GM12878 (cell line): ENCODE measurements at places on chromosomes 3 and 15.

- DNase-seq: no peak
Measured at GRCh38 chr3:66816090-66816761, 181.9 kb upstream of the KBTBD8 start.

DNA sequence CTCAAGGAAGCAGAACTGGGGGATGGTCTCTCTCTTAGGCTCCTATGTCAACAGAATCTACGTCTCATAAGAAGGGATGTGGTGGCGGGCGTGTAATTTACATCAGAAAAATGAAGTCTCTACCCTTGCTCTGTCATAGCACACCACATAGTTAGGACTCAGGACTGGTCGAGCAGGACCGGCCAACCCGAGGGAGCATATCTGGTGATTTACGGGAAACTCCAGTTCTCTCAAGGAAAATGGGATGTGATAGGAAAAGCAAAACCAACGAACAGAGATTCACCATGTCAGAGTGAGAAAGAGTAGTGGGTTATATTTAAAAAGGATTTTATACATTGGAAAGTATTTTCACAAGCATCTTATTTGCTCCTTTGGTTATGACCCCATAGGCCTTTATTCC is 54.7 kb downstream of the IGF2BP2 start:
- DNase-seq: no peak

GRCh38 chr3:25872200-25872877 is 82.4 kb downstream of the OXSM start:
- DNase-seq: no peak

- DNase-seq: no peak
Measured at GRCh38 chr15:78007964-78008886, 69.3 kb downstream of the TBC1D2B start.

GRCh38 chr3:24830230-24831152 is 335.8 kb upstream of the THRB start:
- no peak for DNase-seq

- DNase-seq: no peak
Measured at GRCh38 chr15:72223278-72223677, 7.7 kb downstream of the PKM start.

- DNase-seq: no peak
Measured at GRCh38 chr3:114659109-114660061, 365.6 kb downstream of the TIGIT start.

GRCh38 chr15:85707519-85708338 is 87.0 kb downstream of the KLHL25 start:
- DNase-seq: no peak

DNA sequence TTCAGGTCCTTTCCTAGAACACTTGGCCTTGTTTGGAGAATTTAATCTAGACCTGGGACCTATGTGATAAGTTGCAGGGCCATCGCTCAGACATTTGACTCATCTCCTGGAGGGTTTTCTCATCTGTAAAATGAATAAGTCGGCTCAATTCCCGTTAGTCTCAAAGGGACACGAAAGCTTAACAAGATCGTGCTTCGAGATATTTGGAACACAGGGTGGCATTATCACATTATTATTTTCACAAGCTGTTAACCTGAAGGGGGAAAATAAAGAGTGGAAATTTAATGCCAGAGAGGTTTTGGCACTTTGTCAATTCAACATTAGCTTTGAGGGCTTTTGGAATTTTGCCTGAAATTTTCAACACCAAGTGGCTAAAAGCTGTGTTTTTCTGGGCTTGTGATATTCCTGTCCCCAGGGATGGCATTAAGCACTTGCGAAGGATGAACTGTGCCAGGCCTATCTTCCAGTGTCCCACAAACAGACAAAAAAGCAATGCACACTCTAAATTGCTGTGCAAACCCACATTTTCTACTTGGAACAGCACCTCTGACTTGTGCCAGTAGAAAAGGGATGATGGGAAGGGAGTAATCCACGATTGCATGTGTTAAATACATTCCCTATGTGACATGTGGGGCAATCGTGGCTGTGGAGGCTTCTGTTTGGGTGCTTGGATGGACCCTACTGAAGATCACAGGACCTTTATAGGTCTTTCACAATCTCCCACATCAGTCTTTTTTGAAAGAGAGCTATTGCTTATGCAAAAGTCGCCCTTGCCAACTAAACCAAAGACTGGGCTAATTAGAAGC is 478.7 kb downstream of the MFSD1 start:
- DNase-seq: no peak

GRCh38 chr3:14288177-14288788 is 109.7 kb downstream of the LSM3 start:
- DNase-seq: no peak

- DNase-seq: no peak
Measured at GRCh38 chr3:25150199-25150598, 277.9 kb upstream of the RARB start.

GRCh38 chr15:62641825-62642224 is 400.7 kb upstream of the TPM1 start:
- DNase-seq: no peak

DNA sequence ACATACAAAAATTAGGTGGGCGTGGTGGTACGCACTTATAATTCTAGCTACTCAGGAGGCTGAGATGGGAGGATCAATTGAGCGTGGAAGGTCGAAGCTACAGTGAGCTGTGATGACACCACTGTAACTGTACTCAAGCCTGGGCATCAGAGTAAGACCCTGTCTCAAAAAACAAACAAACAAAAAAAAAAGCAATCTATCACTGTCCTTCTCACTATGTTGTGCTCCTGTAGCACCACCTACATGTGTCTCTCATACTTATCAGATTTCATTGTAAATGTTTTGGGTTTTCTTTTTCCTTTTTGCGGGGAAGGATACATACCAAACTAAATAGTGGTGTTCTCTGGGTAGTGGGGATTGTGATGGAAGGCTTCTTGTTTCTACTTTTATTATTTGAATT is 14.8 kb downstream of the FANCD2 start:
- DNase-seq: no peak

GRCh38 chr3:187369089-187369447 is 883 bp downstream of the RTP4 start:
- no peak for DNase-seq

DNA sequence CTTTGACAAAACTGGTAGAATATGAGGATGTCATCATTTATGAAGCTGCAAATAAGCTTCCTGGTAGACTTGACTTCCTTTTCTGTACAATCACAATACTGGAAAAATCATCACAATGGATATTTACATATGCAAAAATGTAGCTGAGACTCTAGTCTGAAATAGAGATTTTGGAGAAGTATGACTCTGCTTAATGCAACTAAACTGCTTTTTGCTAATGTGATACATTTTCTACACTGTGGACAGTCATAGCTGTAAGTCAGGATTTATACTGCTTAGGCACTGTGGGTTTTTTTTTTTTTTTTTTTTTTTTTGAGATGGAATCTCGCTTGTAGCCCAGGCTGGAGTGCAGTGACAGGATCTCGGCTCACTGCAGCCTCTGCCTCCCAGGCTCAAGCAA is 34.5 kb upstream of the ST3GAL6 start:
- no peak for DNase-seq

DNA sequence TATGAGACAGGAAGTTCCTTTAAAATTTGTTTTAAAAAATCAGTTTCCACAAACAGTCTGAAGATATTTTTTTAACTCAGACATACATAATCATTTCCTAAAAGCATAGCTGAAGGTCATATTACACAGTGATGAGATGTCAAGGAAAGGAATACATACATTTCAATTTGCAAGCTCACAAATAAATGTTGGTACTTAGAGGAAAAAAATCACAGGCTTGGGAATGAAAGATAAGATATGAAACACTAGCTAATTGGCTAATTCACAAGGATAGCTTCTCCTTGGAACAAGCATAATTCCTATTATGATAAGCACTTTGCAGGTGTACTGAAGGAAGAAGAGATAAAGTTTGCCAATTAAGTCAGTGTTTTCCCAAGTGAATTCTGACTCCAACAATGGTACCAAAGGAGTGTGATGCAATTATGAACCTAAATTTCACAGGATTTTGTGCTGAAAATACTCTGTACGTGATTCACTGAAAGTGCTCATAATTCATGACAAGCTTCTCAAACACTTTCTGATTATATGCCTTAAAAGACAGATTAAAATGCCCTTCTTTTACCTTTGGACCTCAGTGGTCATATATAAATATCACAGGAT is 112.4 kb downstream of the FRMD5 start:
- DNase-seq: no peak

GRCh38 chr3:37310666-37311050 is 136.3 kb upstream of the LRRFIP2 start:
- DNase-seq: no peak

GRCh38 chr3:52364322-52365035 is 48.4 kb downstream of the DNAH1 start:
- no peak for DNase-seq

- DNase-seq: no peak
Measured at GRCh38 chr15:68553994-68554720, 24.6 kb upstream of the CORO2B start.

- DNase-seq: no peak
Measured at GRCh38 chr3:194485468-194485880, 1.3 kb downstream of the ATP13A3 start.

- no peak for DNase-seq
Measured at GRCh38 chr3:29088579-29088978, 192.3 kb upstream of the RBMS3 start.

DNA sequence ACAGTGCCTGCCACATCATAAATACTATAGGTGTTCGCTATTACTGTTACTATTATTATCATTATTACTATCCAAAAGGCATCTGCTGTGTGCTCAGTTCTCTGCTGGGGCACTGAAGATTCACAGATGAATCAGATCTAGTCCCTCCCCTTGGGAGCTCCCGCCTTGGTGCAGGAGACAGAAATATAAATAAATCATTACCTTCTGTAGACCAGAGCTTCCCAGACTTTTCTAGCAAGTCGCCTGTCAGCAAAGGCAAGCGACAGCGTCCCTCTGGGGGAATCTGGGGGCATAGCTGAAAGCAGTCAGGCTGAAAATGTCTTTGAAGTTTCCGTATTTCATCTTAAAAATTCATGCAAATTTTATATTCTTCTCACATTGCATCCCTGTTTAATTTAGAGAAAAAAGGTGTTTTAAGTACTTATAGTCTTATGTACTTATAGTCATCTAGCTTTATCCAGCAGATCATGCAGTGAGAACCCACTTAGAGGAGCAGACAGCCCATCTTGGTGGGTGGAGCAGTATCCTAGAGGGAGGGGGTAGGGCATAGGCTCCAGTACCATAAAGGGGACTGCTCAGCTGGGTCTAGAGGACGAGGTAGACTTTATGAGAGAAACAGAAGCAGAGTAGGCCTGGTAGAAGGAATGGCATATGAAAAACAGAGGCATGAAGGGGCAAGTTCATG is 10.4 kb upstream of the BRPF1 start:
- DNase-seq: no peak

DNA sequence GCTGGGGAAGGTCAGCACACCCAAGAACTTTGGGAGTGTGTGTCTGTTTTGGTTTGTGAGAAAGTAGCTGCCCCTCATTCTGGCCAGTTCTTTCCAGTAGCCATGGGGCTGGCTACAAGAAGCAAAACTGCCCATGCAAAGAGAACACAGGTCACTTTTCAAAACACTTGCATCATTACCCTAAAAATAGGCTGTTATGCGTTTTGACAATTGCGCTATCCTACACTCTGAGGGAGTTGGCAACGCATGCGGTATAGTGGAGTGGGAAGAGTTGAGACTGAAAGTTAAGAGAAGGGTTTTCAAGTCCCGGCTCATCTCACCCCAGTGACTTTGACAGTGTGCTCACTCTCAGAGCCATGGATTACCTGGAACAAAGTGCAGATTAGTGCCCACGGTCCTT is 41.8 kb upstream of the MYZAP start:
- DNase-seq: no peak

- DNase-seq: no peak
Measured at GRCh38 chr3:67906261-67906660, 251.8 kb upstream of the SUCLG2 start.

GRCh38 chr3:189165092-189165612 is 6.6 kb upstream of the TPRG1 start:
- no peak for DNase-seq

DNA sequence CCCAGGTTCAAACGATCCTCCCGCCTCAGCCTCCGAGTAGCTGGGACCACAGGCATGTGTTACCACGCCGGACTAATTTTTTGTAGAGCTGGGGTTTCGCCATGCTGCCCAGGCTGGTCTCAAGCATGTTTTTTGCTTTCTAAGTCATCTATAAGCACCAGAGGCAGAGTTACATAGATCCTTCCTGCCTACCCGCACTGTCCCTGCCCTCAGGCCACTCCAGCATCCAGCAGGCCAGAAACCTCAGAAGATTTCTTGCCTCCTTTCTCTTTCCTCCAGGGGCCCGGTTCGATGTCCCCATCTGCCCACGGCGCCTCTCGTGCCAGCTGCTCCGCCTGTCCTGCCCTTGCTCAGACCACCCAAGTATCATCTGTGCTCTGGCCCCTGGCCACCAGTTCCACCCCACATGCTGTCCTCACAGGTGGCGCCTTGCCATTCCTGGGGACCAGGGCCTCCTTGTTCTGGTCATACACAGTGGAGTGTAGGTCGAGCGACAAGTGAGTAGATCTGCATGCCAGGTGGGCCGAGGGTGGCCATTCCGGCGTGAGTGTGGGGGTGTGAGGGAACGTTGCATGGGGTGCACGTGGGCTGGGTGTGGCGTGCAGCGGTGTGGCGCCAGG is 27.3 kb downstream of the KLHDC8B start:
- DNase-seq: no peak
